ENCODE measurements at places on chromosomes 5 and 9.

- no peak for DNase-seq
Measured at GRCh38 chr5:145543968-145544367, 291.2 kb downstream of the PRELID2 start.

DNA sequence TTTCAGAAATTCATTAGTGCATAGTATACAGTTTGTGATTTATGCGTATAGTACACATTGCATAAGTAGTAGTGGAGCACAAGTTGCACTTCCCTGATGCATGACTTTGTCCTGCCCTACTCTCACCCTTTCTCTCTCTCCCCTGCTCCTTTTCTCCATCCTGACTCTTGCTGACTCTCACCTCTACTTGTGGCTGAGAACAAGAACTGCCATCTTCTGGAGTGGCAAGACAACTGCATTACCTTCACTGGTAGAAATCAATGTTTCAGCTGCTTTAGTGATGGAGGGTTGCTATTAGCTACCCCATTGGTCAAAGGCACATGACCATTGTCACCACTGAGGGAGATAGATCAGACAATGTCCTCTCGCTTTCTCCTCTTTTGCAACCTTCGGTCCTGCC is 26.9 kb downstream of the SPEF2 start:
- DNase-seq: no peak

DNA sequence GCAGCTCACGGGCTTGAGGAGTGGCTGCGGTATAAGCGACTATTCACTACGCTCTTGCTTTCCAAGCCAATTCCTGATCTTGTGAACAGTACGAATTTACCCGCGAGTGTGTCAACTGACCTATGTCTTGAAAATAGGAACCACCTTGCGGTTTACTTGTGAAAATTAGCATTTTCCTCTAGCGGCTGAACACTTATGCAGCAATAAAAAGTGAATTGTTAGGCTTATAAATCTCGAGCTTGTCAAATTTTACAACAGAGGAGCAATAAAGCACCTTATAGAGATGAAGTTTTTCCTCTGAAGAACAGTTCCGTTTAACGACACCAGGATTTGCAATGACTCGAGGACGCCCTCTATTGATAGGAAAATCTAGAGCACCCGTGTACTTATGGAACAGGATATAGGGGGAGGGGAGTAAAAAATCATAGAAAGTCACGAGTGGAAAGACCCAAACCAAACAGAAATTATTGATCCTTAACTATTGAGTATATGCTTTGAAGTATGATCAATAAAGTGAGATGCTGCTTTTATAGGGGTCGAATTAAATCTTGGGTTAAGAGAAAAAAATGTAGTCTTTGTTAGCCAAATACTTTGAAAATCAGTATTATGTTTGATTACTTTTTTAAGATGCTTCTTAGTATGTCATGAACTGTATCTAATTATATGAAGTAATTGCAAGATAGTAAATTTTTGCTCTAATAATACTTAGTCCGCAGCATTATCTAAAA is 1.9 kb upstream of the RGMB start:
- no peak for DNase-seq

GRCh38 chr5:37703841-37704241 is 136.0 kb downstream of the GDNF start:
- DNase-seq: no peak

GRCh38 chr9:106920701-106921283 is 57.8 kb downstream of the ZNF462 start:
- DNase-seq: no peak

GRCh38 chr5:43286623-43287022 is 26.6 kb downstream of the HMGCS1 start:
- DNase-seq: no peak

DNA sequence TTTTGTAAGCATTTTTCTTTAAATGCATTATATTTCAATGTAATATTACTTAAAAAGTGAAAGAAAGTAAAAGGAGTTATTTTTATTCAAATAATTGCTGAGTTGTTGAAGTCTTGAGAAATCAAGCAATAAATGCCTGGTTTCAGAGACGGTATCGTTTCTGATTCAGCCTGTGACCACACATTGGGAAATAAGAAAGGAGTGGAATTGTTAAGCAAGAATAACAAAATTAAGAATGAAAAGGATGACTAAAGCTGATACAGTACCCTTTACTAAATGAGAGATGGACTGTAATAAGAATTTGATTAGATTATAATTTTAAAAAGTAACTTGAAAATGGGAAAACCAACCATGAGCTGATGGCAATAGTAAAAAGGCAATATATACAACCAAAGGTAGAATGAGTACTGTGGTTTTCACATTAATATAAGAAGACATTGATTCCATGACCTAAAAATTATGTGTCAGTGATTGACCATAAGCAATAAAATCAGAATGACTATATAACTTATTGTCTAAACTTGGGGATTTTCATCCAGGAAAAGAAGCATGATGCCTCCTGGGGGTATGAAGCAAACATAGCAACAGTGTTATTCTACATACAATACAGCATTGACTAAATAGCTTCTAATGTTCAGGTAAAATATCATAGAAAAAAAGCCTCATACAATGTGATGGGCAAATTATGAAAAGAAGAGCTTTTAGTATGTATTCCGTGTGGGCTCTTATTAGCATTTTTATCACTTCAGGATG is 101.9 kb upstream of the PRDM9 start:
- no peak for DNase-seq

- peak; percentile 72 for DNase-seq
Measured at GRCh38 chr9:100505564-100506159, 32.7 kb downstream of the TMEFF1 start.

DNA sequence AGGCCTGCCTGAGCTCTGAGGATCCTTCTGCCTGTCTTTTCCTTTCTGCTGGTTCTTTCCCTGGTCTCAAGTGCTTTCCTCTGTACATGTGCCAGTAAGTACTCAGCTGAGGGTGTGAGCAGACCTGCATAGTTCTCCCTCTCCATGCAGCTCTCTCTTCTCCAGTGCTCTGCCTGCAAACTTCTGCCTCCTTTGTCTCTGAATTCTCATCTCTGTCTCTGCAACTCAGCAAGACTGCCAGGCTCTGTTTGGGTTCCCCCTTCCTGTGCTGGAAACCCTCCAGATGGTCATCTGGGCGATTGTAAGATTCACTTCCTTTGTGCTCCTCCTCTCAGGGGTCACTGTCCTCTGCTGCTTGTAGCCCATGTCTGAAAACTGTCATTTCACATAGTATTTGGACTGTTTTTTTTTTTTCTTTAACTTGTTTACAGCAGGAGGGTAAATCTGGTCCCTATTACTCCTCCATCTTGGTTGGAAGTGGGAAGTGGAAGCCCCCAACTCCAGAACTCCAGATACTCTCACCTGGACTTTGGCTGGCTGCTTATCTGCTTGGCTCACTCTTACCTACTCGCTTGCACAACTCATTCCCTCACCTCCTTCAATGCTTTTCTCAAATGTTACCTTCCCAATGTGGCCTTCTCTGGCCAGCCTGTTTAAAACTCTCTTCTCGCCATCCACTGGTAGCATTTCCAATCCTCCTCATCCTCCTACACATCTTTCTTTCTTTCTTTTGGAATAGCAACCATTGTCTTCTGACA is 175.3 kb upstream of the TBC1D2 start:
- no peak for DNase-seq
